Stimulated activated CD4-positive, alpha-beta T cell treated with anti-CD3 and anti-CD28 coated beads, Interleukin-1b, Interleukin-23, amount 100 ng/mL, for 48 hours (primary cell): ENCODE measurements at places on chromosomes 5 and 9.

DNA sequence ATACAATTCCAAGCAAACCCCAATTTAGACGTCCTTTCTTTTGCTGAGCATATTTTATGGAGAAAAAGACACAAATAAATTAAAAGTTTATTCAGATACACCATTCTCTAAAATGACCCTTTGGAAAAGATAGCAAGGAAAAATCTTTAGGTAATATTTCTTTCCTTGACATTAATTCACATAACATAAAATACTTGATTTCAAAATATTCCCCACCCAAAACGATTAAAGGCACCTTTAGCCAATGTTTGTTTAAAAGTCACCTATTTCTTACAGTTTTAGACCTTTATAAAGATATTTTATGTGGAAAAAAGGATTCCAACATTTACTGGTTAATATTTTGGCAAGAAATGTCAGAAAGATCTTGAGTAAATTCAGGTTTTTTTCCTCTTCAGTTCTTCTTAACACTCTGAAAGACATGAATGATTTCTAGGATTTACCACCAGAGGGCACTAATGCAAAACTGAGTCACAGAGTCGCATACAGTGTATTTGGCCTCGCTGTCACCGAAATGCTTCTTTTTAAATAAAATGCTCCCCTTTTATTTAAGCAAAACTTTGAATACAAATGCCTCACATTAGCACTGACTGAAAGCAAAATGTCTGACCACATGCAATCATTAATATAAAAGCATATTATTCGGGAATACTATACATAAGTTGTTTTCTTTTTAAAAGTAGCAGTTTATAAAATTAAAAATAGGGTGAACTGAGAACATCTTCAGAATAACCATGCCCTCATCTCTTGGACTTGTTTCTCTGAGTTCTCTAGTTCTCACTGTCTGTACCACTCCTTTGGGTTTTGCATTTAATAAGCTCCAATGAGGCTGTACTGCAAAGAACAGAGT lies 122.5 kb downstream of the SLC1A3 start:
- no peak for DNase-seq

- no peak for DNase-seq
These were observed 79.3 kb downstream of the PTPN3 start for GRCh38 chr9:109418827-109419226.

- DNase-seq = no peak
These were observed 7.9 kb downstream of the IRX4 start for GRCh38 chr5:1874771-1875220.

GRCh38 chr5:103755974-103756373 lies 193.4 kb upstream of the NUDT12 start:
- no peak for DNase-seq

DNA sequence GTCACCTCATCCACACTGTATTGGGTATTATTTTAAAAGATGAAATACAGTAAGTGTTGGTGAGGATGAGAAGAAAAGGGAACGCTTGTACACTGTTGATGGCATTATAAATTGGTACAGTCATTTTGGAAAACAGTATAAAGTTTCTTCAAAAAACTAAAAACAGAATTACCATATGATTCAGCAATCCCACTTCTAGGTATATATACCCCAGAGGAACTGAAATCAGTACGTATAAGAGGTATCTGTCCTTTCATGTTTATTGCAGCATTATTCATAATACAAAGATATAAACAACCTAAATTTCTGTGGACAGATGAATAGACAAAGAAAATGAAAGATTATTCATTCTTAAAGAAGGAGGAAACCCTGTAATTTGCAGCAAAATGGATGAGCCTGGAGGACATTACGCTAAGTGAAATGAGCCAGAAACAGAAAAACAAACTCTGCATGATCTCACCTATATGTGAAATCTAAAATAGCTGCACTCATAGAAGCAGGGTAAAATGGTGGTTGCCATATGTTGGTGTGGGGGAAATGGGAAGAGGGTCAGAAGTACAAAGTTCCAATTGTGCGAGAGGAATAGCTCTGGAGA lies 191.6 kb downstream of the TRIM36 start:
- DNase-seq = no peak

DNA sequence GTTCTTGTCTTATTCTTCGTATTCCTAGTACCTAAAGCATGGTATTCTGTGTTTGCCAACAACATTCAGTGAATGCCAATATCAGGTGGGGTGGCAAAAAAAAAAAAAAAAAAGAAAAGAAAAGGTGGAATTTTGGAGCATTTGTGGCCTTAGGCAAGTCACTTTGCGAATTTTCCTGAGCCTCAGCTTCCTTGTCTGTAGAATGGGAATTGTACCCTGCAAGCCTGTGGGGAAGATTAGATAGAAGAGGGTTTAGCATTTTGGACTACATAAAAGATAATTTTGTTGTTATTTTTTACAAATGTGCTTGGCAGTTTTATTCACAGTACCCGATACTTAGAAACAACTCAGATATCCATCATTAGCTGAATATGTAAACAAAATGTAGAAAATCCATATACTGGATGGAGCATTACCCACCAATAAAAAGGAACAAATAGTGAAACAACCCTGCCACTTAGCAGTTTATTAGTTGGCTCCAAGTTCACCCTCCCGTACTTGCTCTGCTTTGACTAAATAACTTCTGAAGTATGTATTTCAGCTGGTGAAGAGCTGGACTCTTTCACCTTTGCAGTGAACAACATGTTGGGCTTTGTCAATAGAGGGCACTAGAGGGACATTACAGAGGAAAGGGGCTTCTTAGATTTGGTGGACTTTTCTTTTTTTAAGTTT lies 13.6 kb downstream of the UBE2D2 start:
- no peak for DNase-seq

DNA sequence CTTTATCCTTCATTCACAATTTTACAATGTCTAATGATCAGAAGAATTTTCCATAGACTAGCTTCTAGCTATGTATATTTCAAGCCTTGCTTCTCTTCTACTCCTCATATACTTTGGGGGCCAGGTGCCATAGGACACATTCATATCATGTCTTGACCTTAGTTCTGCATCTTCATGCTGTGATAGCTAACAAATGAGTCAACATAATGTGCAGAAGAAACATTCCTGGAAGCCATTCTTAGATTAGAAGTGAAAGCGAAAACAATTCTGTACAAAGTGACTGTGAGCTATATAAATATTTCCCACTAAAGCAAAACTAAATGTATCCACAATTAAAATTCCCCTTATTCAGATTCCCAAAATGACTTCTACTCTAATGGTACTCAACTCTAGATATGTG lies 320.2 kb upstream of the NREP start:
- no peak for DNase-seq

GRCh38 chr9:131031005-131031641 lies 22.1 kb downstream of the LAMC3 start:
- DNase-seq = no peak

- DNase-seq = no peak
These were observed 85.5 kb downstream of the PTCH1 start for GRCh38 chr9:95431286-95431685.

DNA sequence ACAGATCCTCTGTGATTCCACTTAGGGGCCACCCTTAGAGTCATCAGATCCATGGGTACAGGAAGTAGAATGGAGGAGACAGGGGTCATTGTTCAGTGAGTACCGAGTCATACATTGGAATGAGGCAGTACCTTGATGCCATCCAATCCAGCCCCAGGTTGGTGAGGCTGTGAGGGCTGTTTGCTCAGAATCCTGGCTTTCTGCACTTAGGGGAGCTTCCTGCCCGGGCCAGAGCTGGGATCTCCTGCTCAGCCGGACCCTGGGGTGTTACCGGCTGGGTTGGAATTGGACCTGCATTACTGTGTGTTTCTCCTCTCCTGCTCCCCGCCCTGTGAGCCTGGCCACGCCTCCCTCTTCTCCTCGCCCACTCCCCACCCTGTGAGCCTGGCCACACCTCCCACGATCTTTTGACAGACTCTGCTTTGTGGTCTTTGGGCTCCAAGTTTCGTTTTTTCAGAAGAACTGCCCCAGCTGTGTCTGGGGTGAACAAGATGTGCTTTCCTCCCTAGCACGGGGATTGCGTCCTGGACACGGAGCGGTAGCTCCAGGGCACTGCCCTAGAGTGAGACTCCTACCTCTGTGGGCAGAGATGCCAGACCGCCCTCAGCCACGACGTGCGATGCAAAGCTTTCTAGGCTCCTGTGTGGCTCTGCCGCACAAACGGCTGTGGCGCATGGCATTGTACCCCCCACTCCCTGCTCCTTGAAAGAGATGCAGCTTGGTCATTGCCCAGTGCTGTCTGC lies 15.4 kb downstream of the TRAF2 start:
- DNase-seq = peak; percentile 73

DNA sequence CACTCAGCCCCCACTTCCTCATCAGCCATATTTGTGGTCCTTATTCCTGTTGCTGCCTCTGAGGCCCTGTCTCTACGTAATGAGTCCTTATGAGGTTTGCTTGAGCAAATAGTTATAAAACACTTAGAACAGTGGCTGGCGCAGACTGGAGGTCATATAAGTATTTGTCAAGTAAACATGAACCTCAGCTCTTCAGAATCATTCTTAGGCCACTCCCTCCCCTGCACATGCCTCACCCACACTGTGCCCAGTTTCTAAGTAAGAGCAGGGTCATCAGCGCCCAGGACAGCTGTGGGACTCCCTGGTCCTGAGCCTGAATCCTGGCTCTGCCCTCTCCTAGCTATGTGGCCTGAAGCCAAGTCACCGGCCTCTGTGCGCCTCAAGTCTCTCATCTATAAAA lies 4.0 kb downstream of the ST6GALNAC4 start:
- no peak for DNase-seq

GRCh38 chr9:134902936-134903335 lies 14.8 kb downstream of the FCN1 start:
- DNase-seq = no peak

- peak; percentile 8 for DNase-seq
These were observed 135.6 kb downstream of the LIFR start for GRCh38 chr5:38420691-38421390.

GRCh38 chr9:69056191-69056815 lies 20.8 kb downstream of the FXN start:
- DNase-seq = no peak

GRCh38 chr5:35593338-35593737 lies 24.3 kb upstream of the SPEF2 start:
- no peak for DNase-seq

DNA sequence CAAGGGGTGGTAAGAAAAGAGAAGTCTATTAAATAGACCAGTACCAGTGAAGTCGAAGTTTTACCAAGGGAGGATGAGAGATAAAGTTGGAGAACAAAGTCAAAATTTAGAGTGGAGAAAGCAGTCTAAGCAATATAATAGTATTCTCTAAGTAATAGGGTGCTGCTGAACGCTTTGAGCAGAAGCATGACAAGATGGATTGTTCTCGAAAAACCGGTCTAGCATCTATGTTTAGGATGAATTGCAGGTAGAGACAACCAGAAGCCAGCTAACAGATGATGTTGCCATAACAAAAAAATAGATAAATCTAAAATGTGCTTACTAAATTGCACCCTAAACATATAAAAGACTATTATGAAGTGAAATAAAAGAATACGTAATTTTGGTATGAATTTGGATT lies 237.0 kb downstream of the PRELID2 start:
- DNase-seq = no peak

DNA sequence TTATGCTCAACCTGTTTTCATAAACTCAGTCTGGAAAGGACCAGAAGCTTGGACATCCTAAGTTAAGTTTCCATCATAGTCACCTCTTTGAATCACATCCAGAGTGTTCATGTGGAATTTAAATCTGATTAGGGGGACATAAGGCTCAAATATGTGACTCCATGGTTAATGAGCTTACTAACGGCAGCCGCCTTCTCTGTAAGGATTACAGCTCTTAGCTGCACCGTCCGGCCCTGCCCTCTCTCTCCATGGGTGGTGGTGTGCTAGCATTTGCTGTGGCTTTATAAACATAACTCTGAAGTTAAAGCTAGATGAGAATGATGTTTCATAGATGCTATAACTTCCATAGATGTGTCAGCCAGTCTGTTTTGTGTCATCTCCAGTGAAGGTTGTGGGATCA lies 156.5 kb downstream of the TRIO start:
- no peak for DNase-seq

GRCh38 chr5:37490120-37490810 lies 111.1 kb downstream of the WDR70 start:
- DNase-seq = no peak

DNA sequence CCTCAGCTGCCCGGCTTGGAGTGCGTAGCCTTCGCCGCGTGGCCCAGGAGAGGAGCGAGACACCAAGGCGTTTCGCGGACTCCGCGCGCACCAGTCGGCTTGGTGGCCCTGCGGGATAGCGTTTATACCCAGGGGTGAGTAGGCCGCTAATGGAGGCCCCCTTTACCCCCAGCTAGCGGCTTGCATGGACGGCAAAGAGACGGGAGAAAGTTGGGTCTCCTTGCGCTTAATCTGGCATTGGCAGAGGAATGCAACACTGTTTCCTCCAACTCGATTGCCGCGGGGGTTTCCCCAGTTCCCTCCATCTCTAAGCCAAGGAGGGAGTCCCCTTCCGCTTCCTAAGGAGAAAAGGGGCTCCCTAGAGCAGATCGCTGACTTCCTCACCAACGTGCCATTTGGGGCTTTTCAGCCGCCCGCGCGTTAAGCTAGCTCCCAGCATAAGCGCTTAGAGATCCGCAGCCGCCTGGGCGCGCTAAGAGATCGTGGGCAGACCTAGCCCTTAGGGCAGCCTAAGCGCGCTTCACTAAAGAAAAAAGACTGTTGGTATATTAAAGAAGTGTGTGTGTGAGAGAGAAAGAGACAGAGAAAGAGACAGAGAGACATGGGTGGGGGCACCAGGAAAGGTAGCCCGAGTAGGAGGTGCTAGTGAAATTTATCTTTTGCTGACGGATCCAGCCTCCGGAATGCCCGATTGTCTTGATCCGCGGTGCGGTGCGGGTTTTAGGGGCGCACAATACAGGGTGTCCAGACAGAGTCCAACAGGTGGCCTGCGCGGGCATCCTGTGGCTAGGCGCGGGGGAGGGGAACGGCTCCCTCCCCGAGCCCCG lies 597.9 kb upstream of the SGCD start:
- no peak for DNase-seq

GRCh38 chr9:74277532-74277931 lies 219.6 kb upstream of the RORB start:
- peak; percentile 12 for DNase-seq

- no peak for DNase-seq
These were observed 25.6 kb upstream of the CAST start for GRCh38 chr5:96636594-96636993.

- DNase-seq = no peak
These were observed 185.6 kb downstream of the SNX18 start for GRCh38 chr5:54703133-54703532.
